Fibroblast of lung (primary cell): ENCODE measurements at places on chromosomes 5 and 9.

DNA sequence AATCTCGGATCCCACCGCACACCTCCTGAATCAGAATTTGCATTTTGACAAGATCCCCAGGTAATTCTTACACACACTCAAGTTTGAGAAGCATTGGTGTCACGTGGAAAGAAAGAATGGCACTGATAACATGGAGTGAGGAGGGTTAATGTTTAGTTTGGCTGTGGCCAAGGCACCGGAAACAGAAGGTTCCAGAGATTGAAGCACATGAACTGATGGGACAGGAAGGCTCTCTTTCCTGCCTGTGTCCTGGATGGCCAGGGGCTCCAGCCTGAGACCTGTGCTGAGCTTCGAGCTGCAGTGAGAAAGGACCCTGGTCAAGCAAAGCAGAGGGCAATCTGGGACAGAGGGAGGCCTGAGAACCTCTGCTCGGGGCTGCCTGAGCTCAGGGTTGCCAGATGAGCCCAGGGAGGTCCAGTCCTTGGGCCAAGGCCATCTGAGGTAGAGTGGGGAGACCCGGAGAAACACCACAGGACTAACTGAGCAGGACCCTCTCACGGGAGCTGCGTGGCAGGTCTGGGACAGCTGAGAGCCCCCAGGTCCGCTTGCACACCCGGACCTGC lies 27.3 kb downstream of the AFAP1L1 start:
- no peak for DNase-seq

DNA sequence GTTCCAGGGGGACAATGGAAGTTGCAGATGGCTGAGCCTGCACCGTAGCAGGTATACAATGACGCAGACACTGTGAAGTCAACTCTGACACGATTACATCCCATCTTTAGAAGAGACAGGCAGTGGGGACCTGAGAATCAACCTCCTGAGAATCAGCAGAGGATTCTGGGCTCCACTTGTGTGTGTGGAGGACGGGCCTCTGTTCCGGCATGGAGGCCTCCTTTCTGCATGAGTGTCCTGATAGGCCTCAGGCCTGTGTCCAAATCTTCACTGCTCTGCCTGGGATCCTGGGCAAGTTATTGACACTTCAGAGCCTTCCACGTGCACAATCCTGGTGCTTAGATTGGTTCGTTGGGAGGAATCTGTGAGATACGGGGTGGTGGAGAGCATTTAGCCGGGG lies 151.2 kb upstream of the COL5A1 start:
- DNase-seq: no peak

DNA sequence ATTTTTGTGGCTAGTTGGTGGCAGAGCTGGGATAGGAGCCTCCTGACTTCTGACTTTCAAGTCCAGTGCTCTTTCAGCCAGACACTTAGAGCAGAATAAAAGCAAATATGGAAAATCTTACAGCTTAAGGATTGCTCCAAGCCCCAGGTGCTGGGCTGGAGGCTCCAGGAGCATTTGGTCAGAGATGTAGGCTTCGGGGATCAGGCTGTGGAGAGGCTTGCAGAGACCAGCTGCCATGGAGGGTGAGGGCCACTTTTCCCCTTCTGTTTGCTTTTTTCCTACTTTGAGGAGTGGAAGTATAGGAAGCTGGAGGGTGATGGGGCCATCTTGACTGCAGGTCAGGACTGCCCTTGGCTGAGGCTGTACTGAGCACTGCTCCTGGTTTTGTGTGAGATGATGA lies 58.9 kb downstream of the RGS3 start:
- DNase-seq: no peak

DNA sequence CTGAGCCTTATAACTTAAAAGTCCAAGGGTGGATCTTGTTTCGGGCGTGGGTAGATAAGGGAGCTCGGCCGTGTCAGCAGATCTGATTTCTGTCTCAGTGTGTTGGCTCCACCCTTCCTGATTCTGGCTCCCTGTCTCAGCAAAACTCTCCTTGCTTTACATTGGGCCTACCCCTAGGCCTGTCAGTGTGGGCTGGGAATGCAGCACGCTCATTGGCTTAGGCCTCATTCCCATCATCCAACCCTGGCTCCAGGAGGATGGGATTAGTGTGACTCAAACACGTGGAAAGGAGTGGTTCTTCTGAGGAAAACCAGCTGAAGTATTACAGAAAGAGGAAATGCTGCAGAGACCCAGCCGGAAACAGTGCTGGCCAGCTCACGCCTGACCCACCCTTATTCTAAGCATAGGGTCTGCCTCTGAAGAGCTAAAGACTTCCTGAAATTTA lies 59.9 kb downstream of the ZFAND5 start:
- DNase-seq: peak; percentile 60
